ENCODE measurements at places on chromosomes 1 and 21. TPM values are rescaled to one million over a fixed set of nuclear protein-coding genes. Genes with fewer than 3 reads are reported as not detected.

ICOSLG gene
- total RNA-seq: 0.60 TPM

SYTL1 gene
- total RNA-seq: 0.39 TPM

BEND5 gene
- total RNA-seq: 7.9 TPM

ACTL8 gene
- not detected for total RNA-seq

POU3F1 gene
- total RNA-seq: not detected

ANGPTL1 gene
- 22.6 TPM for total RNA-seq

DMAP1 gene
- 32.2 TPM for total RNA-seq

- DNase-seq: no peak
Observed at GRCh38 chr1:62229468-62229867, 34.8 kb downstream of the L1TD1 start.

- no peak for DNase-seq
Observed at GRCh38 chr1:229184066-229184465, 86.8 kb upstream of the RAB4A start.

DNA sequence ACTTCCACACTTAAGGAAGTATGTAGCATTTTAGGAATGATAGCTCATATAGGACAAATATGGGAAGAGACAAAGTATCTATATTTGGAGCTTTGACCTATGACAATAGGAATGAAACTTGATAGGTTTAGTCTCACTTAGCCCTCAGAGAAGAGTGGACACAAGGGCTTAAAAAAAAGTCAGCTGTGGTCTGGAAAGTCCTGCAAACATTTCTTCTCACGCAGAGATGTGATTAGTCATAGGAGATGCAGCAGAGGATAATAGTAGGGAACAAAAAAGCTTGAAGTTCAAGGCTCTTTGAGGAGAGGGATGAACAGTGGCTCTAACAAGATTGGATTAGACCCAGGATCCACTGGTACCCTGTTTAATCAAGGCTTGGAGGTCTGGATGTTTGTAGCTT, 14.8 kb upstream of the RNF220 start:
- no peak for DNase-seq

- no peak for DNase-seq
Observed at GRCh38 chr1:56133522-56134472, 445.6 kb downstream of the PLPP3 start.

DNA sequence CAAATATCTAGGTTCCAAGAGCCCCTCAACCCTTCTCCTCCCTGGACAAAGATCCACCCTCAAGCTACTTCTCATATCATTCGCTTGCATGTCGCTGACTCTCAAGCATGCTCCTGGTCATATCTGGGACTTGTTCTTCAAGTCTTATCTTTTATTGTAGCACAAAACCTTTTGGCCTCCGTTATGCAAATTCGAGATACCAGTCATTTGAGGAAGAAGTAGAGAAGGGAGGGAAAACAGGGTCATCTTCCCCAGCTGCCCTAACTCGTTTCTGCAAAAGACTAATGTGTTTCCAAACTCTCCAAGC, 63.8 kb upstream of the ETS2 start:
- DNase-seq: no peak

DNA sequence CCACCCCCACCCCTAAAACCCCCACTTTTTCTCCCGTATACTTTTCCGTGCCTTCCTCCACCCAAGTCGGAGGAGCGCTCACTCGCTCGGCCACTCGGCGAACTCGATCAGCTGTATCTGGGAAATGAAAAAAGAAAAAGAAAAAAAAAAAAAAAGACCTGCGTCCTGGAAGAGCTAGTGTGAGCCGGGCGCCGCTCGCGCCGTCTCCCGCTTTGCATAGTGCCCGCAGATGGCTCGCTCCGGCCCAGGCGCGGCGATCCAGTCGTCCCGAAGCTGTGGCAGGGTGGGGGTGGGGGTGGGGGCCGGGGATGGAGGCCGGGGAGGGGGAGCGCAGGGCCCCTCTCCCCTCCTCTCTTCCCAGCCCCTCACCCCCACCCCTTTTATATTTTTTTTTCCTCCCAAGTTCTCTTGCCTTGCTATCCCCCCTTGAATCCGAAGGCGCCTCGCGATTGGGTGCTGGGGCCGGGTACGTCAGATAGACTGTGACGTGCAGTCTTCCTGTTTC, 299 bp upstream of the PROX1 start:
- peak; percentile 85 for DNase-seq

DNA sequence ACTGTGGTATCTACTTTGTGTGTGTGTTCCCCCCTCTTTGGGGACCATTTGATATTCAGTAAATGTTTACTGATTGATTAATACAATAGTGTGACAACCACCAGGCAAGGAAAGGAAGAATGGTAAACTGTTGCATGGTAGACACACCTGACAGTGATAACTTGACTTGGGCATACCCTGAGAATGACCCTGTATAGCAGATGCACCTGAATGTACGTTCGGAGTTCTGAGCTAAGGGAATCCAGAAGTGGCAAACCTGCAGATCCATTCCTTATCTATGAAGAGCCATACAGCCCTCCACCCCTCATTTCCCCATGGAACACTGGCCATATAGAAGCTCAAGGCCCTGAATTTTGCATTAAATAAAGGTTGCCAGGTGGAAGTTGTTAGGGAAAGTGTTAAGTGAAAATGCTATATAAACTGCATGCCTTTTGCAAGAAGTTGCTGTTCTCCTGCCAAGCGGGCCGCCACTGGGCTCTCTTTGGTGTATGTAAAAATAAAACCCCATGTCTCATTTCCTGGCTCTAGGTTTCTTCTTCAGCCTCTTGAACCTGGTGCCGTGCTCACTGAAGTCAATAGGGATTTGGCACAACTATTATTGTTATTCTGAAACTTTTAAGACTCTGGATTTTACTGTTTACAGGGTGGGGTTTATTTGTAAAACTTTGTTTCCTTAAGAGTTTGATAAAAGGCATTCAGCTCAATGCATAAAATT, 32.6 kb upstream of the DENND1B start:
- no peak for DNase-seq

GRCh38 chr1:8139941-8140340, 113.8 kb upstream of the ERRFI1 start:
- DNase-seq: no peak

DNA sequence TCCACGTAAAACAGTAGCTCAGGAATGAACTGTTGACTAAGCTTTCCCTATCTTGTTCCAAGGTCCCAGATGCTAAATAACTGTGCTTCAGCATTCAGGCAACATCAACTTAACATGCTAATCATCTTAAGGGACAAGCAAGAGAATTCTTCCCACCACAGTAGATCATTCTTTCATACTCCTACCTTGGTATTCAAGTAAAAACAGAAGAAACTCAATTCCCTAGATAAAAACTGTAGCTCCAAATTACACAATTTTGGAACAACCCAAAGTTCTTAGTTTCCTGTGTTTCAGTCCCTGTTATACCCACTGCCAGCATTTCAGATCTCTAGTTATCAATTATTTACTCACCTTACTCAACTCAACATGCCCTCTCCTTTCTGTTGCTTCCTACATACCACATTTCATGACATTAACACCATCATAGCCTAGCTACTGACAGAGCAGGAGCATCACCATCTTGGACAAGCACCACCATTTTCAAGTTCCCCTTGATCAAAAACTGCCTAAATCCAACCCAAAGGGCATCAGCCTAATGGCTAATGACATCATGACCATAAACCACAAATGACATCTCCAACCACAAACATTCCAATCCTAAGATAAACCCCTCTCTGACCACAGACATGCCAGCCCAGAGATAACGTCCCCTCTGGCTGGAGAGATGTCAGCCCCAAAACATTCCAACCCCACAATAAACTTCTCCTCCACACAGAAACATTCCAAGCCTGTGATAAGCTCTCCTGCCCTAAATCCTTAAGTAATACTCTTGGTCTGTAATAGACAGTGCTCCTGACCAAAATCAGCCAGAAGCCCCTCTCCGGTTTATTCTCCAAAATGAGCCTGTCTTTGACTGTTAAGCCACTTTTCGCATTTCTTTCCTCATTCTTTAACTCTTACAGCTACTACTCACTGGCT, 191.2 kb downstream of the RERE start:
- no peak for DNase-seq

DNA sequence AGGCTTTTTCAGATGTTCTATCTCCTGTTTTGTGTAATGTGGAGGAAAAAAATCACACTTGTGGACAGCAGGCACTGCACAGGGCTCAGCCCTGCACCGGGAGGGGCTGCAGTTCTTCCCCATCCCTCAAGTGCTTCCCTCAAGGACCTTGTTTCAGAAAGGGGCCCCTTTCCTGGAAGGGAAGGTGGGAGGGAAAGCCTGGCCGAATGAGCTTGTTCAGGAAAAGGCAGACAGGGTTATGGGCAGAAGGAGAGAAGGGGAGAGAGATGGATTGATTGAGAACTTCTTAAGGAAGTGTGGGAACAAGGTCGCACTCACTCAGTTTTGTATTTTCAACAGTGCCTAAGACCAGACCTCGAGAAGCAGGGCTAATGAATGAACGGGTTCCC, 41.2 kb downstream of the OLFML2B start:
- no peak for DNase-seq

DNA sequence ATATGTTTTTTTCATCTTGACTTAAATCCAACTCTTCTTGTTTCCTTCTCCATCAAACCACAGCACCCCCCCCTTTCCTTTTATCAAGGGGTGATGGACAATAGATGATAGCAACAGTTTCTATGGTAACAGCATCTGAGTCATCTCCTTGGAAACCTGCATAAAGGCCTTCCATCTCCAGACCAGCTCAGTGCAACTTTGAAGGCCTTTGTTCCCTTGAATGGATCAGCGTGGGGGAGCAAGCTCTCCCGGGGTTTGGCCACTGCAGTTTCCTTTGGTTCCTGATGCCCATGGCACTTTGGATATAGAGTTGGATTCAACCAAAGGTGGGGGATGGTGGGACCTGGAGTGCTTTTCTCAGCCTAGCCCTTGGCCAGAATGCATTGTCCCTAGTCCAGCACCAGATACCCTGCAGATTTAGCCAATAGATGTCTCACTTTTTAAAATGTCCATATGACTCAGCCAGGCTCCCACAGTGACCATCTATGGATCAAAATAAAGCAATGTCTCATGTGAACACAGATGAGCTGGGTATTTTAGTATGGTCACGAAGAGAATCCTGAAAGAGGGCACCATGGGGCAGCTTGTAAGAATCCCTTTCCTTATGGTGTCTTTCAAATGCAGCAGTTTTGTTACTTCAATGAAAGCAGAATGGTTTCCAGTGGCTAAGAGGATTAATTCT, 127.7 kb downstream of the SPATA46 start:
- DNase-seq: no peak

DNA sequence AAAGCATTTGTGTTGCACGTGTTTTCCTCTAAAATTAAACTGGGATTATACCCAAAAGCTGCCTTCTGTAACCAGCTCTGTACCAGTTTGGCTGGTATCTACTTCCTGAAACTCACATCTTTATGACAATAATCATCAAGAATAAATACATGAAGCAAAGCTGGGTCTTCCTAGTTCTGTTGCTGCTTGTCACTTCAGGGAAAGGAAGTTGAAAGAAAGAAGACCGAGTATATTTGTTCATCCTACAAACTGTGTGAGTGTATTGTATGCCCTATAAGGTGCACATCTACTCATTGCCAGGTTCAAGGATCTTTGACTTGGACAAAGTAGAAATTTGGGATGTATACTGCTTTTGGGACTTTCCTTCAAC, 29.1 kb upstream of the IFNGR2 start:
- no peak for DNase-seq

- DNase-seq: peak; percentile 27
Observed at GRCh38 chr1:9302745-9303524, 10.2 kb downstream of the SPSB1 start.

GRCh38 chr1:3632716-3633343, 8.0 kb downstream of the TPRG1L start:
- no peak for DNase-seq

DNA sequence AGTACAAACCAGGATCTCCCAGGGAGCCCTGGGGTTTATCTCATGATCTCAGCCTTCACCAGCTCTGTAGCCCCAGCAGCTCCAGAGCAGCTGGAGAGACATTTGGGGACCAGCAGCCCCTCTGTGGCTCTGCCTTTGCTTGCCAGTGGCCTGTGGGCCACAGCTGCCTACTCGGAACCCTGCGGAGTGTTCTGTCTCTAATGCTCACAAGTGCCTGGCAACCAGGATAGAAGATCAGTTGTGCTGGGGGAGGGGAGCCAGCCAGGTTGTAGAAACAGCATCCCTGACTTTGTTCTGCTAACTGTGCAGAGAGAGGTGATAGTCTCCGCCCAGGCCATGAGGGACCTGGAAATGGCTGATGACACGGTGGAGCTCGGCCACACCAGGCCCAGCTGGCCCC, 50.9 kb upstream of the KCNJ15 start:
- no peak for DNase-seq
